ENCODE measurements at places on chromosomes 11 and 22. TPM values are rescaled to one million over a fixed set of nuclear protein-coding genes. Genes with fewer than 3 reads are reported as not detected.

The CRACR2B gene
- total RNA-seq, result 0.32 TPM

The PTPMT1 gene
- 49.2 TPM for total RNA-seq

The APOBEC3H gene
- 11.9 TPM for total RNA-seq

The CCDC116 gene
- total RNA-seq, result 0.30 TPM

The IRAG1 gene
- not detected for total RNA-seq

The ARRB1 gene
- total RNA-seq, result 15.7 TPM

The EHF gene
- not detected for total RNA-seq

The ELFN2 gene
- 0.57 TPM for total RNA-seq

The DEUP1 gene
- not detected for total RNA-seq

The CARD10 gene
- total RNA-seq, result not detected

The B3GAT1 gene
- total RNA-seq, result 0.05 TPM

The SCARF2 gene
- total RNA-seq, result 0.30 TPM

The SLC22A6 gene
- not detected for total RNA-seq

The MEN1 gene
- 23.9 TPM for total RNA-seq

The COX8A gene
- 675 TPM for total RNA-seq

The BLID gene
- not detected for total RNA-seq

The TECTA gene
- 0.12 TPM for total RNA-seq

The NRGN gene
- total RNA-seq, result 10.3 TPM

The GLB1L2 gene
- total RNA-seq, result 9.3 TPM

The GPHA2 gene
- not detected for total RNA-seq

The ZNF215 gene
- 1.1 TPM for total RNA-seq

The DAGLA gene
- 0.02 TPM for total RNA-seq

The CSF2RB gene
- total RNA-seq, result not detected

The OR52A1 gene
- total RNA-seq, result not detected

The PRRG4 gene
- total RNA-seq, result 0.19 TPM

The DNAL4 gene
- 5.9 TPM for total RNA-seq

The ANO5 gene
- not detected for total RNA-seq

The CD248 gene
- 0.26 TPM for total RNA-seq

The KCNK7 gene
- total RNA-seq, result 0.35 TPM

The PLA2G3 gene
- not detected for total RNA-seq

The MMP12 gene
- not detected for total RNA-seq

The MAPK8IP1 gene
- 0.57 TPM for total RNA-seq

The KRTAP5-10 gene
- not detected for total RNA-seq

The FGF4 gene
- not detected for total RNA-seq

The SCGB2A2 gene
- total RNA-seq, result not detected

The HTR3A gene
- not detected for total RNA-seq

The MIOX gene
- not detected for total RNA-seq

The LARGE2 gene
- total RNA-seq, result 0.52 TPM

The TSSC4 gene
- total RNA-seq, result 42.0 TPM

The TNNT3 gene
- total RNA-seq, result 2.3 TPM

The C22orf42 gene
- total RNA-seq, result not detected

The NAGA gene
- 14.6 TPM for total RNA-seq

The MMP3 gene
- total RNA-seq, result not detected

The CABP2 gene
- not detected for total RNA-seq

The PAX6 gene
- 1.5 TPM for total RNA-seq

The OR10D3 gene
- total RNA-seq, result not detected

The TCN2 gene
- 0.22 TPM for total RNA-seq

The XKR3 gene
- total RNA-seq, result not detected

The GSTT2B gene
- not detected for total RNA-seq
